ENCODE measurements at places on chromosomes 6 and 20.

DNA sequence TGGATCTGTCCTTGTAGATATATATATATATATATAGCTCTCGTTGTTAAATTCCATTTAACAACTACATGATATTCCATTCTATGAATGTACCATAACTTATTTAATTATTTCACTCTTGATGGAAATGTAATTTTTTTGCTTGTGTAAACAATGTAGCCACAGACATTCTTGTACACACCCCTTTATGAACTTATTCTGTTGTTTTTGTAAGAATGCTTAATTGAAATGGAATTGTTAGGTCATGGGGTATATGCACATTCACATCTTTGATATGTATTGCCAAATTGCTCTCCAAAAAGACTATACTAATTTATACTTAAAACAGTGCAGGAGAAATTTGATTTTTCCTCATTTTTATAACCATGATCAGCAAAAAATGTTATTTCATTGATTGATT, 67.2 kb downstream of the MAP3K4 start:
- no peak for DNase-seq

DNA sequence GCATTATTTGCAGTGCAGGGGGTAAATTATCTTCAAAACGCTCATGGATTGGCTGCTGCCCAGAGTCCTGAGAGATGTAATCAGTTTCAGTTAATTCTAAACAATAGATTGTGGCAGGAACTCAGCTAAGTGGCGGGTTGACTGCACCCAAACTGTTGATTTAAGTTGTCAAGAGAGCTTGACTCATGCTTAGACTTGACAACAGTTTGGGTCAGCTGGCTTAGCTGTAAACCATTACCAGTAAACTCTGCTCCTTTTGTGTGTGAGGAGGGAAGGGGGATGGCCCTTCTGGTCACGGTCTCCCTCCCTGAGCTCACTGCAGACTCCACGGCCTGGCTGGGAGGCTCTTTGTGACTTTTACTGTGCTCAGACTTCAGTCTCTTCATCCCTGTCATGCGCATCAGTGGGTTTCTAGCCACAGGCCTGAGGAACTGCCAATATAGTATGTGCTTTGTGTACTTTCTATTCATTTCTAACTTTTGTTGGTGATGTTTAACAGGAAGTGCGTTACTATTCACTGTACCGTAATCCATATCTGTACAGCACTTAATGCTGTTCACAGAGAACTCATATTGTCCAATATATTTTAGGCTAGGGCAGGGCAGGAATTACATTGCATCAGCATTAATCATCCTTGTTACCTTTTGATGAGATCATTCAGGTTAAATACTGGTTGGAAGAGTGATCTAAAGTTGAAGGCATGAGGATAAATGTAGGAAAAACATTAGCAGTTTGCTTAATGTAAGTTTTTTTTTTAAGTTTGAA, 488.3 kb downstream of the CDKAL1 start:
- DNase-seq = no peak

DNA sequence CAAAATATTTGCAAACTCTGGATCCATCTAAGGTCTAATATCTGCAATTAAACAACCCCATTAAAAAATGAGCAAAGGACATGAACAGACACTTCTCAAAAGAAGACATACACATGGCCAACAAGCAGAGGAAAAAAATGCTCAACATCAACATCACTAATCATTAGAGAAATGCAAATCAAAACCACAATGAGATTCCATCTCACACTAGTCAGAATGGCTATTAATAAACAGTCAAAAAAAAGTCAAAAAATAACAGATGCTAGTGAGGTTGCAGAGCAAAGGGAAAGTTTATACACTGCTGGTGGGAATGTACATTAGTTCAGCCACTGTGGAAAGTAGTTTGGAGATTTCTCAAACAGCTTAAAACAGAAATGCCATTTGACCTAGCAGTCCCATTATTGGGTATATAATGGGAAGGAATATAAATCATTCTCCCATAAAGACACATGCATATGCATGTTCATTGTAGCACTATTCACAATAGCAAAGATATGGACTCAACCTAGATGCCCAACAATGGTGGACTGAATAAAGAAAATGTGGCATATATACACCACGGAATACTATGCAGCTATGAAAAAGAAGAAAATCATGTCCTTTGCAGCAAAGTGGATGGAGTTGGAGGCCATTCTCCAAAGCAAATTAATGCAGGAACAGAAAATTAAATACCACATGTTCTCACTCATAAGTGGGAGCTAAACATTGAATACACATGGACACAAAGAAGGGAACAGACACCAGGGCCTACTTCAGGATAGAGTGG, 9.1 kb downstream of the ZNFX1 start:
- DNase-seq = no peak

DNA sequence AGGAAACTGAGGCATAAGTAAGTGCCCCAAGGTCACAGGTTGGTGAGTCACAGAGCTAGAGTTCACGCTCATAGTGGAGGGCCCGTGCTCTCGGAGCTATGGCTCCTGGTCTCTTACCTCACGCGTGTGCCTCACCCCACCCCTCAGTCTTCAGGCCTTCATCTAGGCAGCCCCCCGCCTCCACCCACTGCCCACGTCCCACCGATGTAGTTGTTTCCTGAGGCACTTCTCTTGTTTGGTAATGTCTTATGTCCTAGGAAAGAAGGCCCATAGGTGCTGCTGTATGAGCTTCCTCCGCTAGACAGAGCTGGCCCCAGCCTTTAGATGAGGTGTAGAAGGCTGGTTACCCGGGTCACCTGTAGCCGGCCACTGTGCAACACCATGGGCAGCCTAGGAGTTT, 5.1 kb downstream of the RIPK1 start:
- no peak for DNase-seq

- DNase-seq = no peak
Measured at GRCh38 chr6:20313960-20314530, 87.6 kb upstream of the E2F3 start.

GRCh38 chr6:114747995-114748625, 405.3 kb upstream of the HS3ST5 start:
- no peak for DNase-seq

GRCh38 chr6:4872841-4873240, 96.6 kb downstream of the CDYL start:
- DNase-seq = no peak

DNA sequence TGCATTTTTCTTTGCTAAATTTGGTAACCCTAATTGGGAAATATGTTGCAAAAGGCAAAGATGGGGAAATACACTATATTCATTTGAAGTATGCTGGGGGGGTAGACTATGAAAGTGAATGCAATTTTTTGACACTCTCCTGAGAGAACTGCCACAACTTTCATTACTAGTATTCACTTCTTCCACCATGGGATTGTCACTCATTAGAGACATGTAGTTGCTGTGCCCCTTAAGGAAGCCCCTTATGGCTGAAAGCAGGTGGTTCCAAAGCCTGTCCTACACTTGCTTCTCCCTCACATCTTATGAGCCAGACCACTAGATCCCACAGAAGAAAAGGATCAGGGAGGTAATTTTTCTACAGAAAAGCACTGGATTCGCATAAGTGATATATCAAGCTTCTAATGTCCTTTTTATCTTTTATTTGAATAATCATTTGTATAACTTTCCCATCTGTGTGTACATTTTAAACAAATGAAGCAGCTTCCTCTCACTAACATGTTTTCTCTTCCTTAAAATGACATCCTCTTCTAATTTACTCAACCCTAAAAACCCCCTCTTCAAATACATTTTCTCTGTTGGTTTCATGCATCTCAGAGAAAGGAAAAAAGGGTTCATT, 83.8 kb downstream of the GCLC start:
- no peak for DNase-seq

DNA sequence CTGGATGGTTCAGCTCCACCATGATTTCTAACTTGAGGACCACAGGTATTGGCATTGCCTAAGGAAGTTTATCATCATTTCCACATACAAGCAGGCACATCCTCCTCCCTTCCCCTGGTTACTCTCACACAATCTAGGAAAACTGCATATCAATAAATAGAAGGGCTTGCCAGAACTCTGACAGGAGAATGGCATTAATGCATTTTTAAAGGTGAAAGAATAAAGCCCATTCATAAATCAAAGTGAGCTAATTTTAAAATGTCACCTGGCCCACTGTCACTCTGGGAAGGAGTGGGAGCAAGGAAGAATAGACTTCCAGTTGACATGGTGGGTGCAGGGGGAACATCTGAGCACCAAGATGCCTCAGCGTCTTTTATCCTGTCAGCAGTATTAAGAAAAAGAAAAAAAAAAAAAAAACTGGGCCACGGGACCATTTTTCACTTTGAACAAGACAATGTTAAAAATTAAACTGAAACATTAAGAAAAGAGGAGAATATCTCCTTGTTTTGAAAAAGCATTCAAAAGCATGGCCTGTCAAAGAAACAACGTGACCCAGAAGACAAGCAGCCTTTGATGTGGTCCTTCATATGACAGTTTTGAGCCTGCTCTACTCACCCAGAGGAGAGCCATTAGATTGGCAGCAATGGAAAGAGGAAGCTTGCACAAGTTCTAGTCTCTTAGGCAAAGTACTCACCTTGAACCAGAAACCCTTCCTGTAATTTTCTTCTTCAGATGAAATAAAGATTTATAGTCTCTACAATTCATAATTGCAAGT, 39.3 kb upstream of the SMLR1 start:
- no peak for DNase-seq

- DNase-seq = peak; percentile 57
Measured at GRCh38 chr20:61120595-61121515, 131.2 kb upstream of the CDH4 start.

- DNase-seq = no peak
Measured at GRCh38 chr20:24403406-24403805, 66.0 kb upstream of the SYNDIG1 start.

DNA sequence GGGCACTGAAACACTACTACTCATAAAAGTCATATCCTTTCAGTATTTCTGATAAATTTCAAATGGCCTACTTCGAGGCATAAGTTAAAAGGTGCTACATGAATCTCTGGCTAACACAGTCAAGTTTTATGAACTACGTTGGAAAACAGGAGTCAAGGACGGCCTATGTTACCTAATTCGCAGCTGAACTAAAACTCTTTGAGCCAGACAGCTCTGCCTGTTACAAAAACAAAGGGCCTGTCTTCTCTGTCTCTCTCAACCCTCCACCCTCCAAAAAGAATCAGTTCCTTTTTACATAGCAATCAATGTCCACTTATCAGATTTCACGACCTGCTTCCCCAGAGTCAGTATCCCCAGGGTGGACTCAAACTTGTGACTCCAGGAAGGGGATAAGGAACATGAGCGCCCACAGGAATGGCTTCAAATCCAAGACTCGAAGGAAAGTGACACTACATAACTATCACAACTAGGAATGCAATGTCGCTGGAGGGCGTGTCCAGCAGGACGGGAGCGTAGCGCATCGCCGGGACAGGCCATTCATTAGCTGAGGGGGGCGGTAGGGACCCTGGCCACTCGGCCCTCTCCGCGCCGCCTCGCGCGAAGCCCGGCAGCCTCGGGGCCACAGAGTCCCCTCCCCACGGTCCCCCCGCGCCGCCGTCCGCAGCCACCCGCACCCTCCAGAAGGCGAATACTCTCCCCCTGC, 591 bp downstream of the IBTK start:
- peak; percentile 61 for DNase-seq

DNA sequence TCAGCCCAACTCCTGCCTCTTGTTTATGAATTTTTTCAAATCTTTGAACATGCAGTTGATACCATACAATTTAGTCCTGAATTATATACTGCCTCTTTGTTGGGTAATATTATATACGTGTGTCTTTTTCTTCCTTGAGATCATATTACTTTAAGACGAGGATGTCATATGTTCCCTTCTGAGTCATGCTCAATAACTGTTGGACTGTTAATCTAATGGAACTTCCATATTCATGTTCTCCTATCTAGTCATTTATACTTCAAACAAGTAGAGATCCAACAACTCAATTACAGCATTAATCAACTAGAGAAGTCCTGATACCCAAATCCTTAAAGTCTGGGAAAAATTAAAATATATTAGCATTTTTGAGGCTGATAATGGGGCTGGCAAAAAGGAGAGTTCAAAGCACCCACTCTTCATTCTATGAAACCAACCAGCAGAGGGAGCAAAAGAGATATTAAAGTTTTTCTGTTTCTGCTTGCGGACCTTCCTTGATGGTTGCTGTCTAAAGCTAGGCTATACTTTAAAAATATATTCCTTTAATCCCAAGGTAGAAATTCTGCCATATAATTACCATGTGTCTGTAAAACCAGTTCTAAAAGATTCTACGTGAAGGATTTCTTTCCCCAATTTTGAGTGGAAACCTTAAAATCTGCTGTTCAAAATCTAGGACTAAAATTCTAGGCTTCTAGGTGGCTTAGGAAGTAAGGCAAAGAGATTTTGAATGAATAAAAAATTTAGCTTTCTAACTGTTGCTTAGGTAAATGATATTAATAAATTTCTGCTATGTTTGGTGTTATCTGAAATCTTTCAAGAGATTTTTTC, 498.9 kb downstream of the BCKDHB start:
- no peak for DNase-seq

DNA sequence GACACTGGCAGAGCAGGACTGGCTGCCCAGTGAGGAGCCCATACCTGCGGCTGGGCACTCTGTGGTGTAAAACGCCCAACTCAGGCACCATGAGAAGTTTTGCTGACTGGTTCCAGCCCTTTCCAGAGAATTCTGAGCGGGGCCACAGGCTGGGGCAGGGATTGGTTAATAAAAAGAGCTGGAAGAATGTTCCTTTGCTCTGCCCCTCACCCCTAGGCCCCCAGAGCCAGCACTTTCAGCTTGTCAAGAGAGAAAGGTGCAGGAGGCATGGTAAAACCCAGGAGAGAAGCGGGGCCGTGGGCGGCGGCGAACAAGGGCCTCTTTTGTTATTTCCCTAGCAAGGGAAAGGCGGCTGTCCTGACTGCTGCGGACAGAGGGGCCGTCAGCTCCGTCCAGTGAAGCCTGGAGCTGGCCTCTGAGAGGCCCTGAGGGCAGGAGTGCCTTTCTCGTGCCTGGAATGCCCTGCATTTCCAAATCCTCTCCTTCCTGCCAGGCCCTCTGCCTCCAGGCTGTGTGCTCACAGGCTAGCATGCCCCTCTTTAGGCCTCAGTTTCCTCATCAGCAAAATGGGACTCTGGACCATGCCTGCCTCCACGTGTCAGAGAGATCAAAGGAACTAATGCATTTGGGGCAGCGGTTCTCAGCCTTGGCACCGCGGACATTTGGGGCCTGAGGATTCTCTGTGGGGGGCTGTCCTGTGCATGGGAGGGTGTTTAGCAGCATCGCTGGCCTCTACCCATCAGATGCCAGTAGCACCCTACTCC, 12.9 kb downstream of the SLC13A3 start:
- DNase-seq = no peak

- DNase-seq = no peak
Measured at GRCh38 chr6:20341564-20341963, 60.1 kb upstream of the E2F3 start.

- DNase-seq = no peak
Measured at GRCh38 chr6:144334150-144334708, 49.1 kb downstream of the UTRN start.

All from aorta (tissue), 5 donors.